ENCODE measurements at places on chromosomes 1 and 21.

DNA sequence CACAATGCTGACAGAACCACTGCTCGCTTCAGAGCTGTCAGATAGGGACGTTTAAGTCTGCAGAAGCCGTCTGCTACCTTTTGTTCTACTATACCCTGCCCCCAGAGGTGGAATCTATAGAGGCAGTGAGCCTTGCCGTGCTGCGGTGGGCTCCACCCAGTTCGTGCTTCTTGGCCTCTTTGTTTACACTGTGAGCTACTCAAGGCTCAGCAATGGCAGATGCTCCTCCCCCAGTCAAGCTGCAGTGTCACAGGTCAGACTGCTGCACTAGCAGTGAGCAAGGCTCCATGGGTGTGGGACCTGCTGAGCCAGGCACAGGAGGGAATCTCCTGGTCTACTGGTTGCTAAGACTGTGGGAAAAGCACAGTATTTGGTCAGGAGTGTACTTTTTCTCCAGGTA is 47.1 kb downstream of the LEPR start:
- DNase-seq, result no peak

DNA sequence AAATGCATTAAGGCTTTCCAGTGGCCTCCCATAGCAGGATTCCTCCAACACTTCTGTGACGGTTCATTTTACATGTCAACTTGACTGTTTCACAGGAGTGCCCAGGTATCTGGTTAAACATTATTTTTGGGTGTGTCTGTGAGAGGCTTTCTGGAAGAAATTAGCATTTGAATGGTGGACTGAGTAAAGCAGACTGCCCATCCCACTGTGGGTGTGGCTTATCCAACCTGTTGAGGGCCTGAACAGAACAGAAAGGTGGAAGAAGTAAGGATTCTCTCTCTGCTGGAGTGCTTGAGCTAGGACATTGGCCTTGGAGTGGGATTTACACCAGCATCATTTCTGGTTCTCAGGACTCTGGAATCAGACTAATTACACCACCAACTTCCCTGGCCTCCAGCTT is 85.6 kb downstream of the RGS7 start:
- DNase-seq, result no peak

- DNase-seq, result no peak
These were observed 8.6 kb upstream of the NTNG1 start for GRCh38 chr1:107132195-107132594.

DNA sequence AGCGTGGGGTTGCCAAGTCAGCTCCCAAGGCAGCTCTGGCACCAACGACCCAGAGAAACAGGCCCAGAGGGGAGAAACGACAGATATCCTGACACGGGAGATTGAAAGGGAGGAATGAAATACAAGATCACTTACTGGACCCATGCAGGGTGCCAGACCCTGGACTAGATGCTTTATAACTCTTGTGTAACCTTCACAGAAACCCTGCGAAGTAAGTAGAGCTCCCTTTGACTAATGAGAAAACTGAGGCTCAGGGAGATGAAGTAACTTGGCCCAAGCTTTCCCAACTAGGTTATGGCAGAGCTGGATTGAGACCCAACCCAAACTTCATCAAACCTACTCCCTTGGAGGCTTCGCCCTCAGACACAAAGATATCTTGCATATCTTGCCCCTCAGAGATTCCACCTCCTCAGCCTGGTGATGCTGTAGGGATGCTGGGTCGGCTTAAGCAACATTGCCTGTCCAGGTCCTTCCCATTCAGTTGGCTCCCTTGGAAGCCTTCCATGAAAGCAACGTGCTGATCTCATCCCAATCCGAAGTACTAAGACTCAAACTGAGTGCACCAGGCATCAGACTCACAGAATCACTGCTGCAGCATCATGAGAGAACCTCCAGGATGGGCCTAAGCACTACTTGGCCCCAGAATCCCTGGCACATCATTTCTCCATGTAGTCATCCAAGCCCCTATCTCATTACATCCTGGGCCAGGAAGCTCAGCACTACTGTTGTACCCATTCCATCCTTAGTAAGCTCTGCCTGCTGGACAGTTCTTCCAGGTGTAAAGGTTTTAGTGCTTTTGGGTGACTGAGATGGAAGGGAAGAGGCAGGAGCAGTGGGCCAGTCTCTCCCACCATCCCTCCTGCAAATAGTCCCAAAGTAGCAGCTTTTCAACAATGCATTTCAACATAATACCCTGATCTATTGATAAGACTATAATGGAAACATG is 1.1 kb upstream of the IGSF9 start:
- no peak for DNase-seq

DNA sequence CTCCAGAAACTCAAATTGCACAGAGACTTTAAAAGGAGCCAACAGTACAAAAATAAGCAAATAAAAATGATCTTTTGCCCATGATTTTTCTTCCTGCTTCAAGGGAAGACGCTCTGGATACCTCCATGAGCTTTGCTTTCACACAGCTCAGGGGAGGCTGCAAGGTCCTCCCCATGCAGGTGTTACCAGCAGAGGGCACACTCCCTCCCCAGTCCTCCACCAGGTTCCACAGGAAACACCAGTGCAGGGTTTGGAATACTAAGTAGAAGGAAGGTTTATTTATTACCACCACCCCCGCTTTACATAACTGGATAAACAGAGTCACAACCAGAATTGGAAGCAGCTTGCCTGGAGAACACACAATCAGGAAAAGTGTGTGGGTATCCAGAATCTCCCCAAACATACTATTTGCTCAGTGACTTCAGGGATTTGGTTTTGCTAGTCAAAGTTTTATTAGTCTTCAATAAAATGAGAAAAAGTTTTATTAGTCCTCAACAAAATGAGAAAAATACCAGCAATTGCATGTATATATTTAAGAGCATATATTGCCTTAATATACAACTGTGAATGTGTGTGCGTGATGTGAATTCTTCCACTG is 37.3 kb downstream of the HSD3B1 start:
- no peak for DNase-seq

DNA sequence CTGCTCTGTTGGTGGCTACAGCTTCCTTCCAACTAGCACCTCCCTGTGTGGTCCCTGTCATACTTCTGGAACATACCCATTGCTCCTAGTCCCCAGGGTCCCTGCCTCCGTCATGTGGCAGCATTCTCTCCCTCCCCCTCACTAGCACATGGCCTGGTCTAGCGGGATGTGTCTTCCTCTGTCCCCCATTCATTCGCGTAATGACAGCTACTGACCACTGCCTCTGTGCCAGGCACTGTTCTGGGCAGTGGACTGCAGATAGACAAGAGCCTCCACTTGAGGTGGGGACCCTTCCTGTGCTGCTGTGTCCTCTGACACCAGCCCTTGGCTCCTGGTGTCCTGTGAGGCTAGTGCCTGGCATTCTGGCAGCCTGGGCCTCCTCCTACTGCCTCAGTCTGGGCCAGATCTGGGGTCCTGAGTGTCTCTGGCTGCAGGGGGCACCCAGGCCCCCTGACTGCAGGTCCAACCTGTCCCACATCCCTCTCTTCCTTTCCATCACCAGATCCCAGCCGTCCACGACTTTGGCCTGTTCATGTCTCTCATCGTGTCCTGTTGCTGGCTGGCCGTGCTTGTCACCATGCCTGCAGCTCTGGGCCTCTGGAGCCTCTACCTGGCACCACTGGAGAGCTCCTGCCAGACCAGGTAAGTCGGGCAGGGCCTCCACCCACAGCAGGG is 38.1 kb downstream of the DISP3 start:
- no peak for DNase-seq

DNA sequence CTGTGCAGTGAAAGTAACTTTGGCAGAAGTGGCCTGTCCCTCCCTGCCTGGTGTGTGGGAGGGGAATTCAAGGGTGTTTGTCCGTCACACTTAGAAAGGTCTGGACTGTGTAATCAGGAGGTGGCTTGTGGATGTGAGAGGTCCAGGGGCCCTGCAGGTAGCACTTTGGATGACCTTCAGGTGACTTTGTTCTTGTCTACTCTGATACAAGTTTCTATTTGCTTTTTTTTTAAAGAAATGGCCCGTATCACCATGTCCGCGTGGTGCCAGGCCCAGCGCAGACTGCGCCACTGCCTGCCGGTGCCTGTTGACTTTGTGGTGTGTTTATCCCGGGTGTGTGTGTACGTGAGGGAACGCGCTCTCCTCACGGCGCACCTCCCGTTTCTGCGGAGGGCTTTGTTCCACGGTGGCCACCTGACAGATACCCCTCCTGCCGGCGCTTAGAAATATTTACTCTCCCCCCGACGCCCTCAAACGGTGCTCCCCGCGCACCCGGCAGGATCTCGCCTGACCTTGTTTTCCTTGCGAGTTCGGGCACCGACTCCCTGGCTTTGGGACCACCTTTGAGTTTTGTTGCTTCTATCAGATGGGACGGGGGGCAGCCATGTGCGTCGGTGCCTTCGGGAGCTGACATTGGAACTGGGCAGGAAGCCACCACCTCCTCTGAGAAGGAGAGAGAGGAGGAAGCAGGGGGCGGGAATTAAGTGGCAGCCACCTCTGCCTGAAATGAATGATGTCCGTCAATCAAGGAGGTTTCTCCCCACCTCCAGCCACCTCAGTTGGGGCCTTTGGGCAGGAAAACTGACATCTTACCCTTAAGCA is 119.4 kb downstream of the PRDM16 start:
- DNase-seq, result no peak

DNA sequence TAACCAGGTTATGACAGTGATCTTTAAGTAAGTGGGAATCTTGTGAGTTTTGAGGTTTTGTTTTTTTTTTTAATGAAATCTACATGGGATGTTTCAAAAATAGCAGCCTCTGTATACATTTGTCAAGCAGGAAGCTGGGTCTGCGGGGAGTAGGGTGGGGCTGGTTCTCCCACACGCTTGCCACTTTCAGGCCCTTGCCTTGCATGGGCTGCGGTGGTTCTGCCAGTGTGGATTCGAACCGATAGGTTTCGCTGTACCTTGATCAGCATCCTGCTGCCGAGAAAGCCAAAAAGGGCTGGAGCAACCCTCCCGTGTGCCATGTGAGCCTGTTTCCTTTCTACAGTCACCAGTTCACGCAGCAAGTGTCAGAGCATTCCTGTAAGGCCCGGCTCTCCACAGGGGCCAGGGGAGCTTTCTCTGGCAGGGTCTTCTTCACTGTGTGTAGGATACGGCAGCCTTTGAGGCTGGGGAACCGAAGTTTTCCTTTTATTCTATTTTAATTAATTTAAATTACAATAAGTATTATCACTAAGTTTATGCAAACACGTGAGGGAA is 79.2 kb upstream of the SAMD11 start:
- no peak for DNase-seq

DNA sequence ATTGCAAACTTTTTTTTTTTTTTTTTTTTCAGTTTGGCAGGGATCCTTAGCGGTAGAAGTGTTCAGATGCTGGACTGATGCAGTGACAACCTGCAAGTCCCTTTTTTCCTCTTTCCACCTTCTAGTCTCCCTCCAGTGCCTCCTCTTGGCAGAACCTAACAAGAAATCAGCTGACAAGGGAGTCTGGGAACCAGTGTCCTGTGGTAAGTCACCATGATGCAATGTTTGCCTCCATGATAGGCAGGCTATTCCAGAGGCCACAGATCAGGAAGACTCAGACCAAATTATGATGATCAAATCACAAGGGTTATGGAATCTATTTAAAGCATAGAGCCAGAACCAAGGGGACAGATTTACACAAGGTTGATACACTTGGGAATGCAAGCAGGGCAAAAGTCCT is 3.0 kb upstream of the CD34 start:
- DNase-seq, result no peak

DNA sequence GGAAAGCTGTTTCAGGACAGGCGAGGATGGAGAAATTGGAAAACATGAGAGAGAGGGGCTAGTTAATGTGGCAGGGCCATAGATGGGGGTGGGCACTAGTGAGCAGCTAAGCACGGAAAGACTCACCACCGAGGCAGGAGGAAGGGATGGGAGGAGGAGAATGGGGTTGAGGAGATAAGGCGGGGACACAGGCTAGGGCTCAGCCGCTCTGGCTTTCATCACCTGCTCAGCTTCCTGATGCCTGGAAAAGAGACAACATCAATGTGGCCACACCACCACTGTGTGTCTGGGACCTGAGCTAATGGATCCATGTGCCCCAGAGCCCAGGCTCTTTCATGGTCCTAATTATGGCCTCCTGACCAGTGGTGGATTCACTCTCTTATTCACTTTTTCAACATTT is 27.6 kb downstream of the PMVK start:
- DNase-seq, result no peak

- no peak for DNase-seq
These were observed 18.5 kb upstream of the A3GALT2 start for GRCh38 chr1:33339413-33339812.

DNA sequence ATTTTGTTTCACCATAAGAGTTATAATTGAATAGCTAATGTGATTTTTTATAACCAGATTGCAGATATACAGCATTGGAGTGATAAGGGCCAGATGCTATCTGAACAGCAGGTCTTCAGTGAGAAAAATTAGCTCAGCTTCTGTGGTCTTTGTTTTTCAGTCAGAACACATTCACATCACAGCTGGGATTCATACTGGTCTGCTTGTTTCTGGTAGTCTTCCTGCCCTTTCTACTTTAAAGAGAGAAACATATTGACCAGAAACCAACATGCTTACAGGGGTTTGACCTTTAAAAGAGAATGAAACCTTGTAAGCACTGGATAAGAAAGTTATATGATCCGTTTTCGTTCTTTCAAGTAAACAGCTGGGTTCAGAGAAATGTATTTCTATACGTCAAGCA is 213.7 kb upstream of the TMPRSS15 start:
- no peak for DNase-seq

Data from cortex of kidney (tissue), 1 donor.